ENCODE measurements at places on chromosomes 4 and X.

DNA sequence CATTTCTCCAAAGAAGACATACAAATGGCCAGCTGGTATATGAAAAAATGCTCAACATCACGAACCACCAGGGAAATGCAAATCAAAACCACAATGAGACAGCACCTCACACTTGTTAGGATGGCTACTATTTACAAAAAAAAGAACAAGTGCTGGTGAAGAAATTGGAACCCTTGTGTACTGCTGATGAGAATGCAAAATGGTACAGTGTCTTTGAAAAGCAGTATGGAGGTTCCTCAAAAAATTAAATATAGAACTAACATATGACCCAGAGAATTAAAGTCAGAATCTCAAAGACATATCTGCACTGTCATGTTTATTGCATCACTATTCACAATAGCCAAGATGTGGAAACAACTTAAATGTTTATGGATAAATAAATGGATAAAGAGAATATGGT is 20.9 kb downstream of the PAGE4 start:
- DNase-seq: no peak

DNA sequence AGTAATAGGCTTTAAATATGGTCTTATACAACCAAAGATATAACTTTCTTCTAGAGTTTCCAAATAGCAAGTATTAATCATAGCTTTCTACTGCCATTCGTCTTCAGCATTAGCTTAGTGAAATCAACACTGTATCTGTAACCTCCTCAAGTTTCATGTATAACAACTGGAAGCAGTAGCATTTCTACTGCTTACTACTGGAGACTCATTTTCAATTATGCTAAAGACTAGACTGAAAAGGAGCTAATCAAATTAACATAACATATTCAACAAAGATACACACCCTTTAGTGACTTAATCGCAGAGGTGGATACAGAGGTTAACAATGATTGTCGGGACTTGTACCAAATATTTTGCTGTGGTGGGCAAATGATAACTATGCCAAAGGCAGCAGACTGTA is 344.2 kb upstream of the TEX13C start:
- no peak for DNase-seq

DNA sequence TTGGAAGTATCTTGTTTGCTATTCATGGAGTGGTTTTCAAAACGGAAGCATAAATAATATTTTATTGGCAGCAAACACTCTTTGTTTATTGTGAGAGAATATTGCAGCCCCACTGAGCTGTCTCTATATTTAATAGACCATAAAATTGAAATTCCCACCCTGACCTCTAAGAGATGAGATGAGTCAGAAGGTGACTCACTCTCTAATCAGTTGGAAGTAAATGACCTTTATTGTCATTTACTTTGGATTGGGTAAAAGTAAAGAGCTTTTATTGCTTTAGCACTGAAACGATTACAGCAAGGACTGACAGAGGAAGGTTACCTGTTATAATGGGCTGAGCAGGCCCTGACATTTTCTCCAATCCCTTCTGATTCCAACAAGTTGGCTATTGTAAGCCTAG is 55.0 kb downstream of the SYTL5 start:
- no peak for DNase-seq

- DNase-seq: no peak
These were observed 70.8 kb downstream of the RGS12 start for GRCh38 chr4:3363411-3364141.

- DNase-seq: no peak
These were observed 472.1 kb downstream of the TMA16 start for GRCh38 chr4:163966612-163967011.

DNA sequence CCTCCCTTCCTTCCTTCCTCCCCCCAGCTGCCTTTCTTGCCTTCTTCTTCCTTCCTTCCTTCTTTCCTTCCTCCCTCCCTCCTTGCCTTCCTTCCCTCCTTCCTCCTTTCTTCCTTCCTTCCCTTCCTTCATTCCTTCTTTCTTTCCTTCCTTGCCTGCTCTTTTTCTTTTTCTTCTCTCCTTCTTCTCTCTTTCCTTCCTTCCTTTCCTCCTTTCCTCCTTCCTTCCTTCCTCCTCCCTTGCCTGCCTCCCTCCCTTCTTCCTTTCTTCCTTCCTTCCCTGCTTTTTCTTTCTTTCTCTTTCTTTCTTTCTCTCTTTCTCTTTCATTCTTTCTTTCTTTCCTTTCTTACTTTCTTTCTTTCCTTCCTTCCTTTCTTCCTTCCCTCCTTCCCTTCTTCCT is 49.1 kb downstream of the STK32B start:
- DNase-seq: no peak

- no peak for DNase-seq
These were observed 47.9 kb downstream of the TLR10 start for GRCh38 chr4:38734911-38735310.

GRCh38 chr4:187666697-187667494 is 328.7 kb upstream of the ZFP42 start:
- no peak for DNase-seq

DNA sequence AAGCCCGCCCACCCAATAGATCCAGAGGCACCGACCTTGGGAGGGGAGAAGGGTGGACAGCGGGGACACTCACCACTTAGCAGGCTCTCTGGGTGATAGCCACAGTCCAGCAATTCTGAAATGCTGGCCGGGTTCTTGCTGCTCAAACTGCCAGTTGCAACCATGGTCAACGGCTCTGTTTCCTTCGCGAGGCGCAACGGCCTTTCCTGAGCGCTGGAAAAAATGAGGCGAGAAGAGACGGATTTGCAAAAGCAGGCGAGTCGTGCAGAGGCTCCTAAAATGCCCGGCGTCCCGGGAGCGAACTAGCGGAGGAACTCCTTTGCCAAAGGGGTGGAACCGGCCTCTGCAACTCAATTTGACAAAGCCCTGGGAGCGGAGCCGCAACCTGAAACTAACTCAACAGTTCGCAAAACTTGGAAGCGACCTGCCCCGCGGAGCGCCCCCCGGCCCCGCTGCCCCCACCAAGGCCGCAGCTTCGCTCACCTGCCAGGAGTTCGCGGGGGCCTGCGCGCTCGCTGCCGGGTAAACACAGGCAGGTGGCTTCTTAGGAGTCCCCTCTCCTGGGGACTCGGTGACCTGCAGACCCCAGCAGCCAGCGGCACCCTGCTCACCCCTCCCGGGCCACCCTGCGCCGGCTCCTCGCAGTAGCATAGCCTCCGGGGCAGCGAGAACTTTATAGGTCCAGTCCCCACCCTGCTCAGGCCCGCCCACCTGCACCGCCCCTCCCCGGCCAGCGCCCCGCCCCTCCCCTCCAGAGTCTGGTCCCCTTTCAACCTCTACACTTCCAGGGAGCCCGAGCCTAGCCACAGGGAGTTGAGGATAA is at the start of gene DDIT4L:
TSS of gene DDIT4L (minus strand) at position 649 of the 823 bp plus-strand sequence. CDS start at position 164, 485 bp downstream.
- peak; percentile 37 for DNase-seq

DNA sequence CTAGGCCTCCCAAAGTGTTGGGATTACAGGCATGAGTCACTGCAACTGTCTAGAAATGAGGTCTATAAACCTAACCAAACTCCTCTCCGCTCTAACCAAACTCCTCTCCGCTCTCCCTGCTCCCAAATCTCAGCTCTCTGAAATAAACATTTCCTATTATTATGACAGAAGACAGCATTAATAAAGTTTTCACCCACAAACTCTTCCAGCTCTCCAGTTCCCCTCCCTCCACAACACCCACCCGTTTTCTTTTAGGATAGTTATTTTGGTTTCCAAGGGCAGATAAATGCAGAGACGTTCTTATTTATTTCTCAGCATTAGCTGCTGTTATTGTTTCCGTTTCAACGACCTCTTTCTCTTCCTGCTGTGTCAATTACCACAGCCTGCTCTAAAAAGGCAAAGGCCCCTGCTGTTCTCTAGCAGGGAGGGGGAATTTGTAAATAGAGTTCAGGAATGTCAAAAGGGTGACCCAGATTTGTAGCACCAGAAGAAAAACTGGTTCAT is 13.3 kb upstream of the SCD5 start:
- no peak for DNase-seq

DNA sequence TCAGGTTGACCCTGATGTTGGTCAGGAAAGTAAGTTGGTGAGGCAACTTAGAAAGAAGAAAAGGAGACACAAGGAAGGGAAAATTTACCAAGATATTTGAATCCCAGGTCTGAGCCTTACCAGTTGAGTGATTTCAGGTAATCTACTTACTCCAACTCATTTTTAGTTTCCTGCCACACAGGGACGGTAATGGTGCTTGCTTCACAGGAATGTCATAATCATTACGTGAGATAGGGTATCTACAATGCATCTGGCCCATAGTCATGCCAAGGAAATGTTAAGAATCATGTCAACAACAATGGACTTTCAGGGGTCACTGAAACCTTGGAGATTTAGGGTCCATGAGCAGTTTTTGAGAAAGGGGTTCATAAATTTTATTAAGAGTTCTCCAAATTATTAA is 195.4 kb upstream of the HHIP start:
- no peak for DNase-seq

DNA sequence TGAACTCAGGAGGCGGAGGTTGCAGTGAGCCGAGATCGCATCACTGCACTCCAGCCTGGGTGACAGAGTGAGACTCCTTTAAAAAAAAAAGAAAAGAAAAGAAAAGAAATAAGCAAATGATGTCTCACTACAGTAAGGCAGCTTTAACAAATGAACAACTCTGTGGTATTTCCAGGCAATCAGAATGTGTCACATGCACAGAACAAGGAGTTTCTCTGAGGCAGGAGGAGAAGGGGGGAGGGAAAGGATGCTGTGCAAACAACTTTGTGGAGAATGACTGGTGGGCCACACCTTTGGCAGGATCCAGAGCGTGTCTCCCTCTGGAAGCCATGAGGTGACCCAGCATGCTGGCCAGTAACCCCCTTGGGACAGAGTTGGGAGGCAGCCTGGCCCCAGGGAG is 57.6 kb downstream of the RAI2 start:
- DNase-seq: no peak
